RWPE1 (cell line): ENCODE measurements at places on chromosomes 7 and 10.

DNA sequence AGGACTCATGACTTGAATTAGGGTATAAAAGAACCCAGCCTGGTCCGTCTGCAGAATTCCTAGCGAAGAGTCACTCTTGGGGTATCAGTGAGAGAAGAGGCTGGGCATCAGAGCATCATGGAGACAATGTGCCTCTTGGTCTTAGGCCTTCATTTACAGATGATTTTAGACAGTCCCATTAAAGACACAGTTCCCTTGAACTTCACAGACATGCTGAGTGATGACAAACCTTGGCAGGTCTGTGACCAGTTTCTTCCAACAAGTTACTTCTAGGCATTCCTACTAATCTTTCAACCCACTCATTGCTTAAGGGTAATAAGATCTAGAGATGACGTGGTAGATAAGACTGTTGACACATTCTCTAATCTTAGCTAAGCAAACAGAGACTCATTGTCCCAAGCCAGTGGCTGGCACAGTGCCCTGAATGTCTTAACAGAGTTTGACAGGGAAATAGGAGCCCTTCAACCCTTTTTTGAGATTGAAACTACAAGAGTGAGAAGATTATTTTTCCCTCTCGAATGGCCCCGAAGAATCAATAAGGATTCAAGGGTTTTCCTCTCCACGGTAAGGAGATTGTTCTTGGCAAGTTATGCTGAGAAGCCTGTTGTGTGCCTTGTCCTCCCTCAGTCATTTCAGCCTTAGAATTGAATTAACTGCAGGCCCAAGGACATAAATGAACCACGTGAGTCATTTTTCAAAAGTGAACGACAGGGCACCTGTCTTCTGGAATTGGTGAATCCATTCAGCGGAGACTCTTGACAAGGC lies 281.1 kb downstream of the CCDC3 start:
- peak; percentile 78 for DNase-seq

DNA sequence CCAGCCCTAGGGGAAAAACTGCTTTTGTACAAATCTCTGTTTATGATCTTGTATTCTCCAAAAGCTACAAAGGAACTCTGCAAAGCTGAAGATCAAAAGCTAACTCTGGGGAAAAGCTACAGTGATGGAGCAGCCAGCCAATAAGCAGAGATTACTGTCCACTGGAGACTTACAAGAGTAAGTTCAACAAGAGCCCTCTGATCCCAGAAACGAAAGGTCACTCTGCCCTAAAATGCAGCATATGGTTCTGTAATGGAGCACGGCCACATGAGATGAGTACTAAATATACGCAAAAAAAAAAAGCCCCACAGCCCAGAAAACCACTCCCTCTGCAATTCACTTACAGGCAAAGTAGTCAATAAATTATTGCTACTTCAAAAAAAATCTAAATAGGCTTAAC lies 60.1 kb downstream of the ERCC6 start:
- no peak for DNase-seq

GRCh38 chr10:71597821-71598498 lies 121.6 kb downstream of the C10orf105 start:
- no peak for DNase-seq

DNA sequence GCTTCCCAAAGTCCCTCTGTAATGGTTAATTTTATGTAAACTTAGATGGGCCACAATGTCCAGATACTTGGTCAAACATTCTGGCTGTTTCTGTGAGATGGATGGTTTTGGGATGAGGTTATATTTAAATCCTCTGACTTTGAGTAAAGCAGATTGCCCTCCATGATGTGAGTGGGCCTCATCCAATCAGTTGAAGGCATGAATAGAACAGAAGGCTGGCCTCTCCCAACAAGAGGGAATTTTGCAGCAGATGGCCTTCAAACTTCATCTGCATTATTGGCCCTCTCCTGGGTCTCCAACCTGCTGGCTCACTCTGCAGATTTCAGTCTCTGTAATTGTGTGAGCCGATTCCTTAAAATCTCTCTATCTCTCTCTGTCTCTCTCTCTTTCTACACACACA lies 362.3 kb downstream of the GRID1 start:
- DNase-seq = no peak

GRCh38 chr10:125128397-125129075 lies 31.8 kb downstream of the CTBP2 start:
- DNase-seq = no peak

DNA sequence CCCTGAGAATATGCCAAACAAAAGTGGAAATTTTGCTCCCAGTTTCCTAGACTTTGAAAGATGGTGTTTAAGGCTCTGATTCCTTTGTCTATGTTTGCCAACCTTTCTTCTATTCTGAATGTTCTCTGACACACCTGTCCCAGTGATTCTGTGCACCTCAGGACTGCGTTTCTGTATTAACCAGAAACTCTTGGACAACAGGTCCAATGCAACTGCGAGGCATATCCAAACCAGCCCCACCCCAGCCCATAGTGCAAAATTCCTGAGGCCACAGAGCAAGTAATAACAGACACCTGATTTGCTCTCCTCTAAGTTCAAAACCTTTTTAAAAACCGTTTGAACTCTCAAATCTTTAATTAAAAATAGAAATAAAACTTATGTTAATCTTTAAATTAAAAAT lies 37.0 kb upstream of the MSRB2 start:
- no peak for DNase-seq

DNA sequence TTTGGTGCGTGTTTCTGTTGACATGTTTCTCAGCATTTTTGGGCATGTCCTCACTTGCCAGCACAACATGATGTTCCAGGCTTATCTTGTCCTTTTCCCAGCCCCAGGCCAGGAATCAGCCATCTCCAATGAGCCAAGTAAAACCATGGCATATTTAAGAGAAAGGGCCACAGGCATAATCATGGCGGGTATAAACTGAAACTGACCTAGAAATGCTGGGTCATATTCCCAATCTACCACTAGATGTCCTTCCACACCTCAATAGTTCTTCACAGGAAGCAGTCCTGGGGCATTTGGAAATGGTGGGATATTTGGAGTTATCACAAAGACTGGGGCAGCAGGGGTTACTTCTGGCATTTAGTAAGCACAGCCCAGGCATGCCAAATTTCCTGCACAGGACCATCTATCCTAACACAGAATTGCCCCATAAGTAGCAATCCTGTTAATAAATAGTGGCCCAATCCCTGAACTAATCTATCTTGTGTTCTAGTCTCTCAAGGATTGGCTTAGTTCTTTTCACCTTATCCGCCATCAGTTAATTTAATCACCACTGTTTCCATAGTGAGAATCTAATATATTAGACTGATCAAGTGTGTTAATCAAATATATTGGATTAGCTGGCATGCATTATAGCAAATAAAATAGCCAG lies 101.6 kb downstream of the NPSR1 start:
- DNase-seq = peak; percentile 47

- peak; percentile 77 for DNase-seq
Observed at GRCh38 chr7:81298951-81299666, 380.3 kb upstream of the SEMA3C start.

DNA sequence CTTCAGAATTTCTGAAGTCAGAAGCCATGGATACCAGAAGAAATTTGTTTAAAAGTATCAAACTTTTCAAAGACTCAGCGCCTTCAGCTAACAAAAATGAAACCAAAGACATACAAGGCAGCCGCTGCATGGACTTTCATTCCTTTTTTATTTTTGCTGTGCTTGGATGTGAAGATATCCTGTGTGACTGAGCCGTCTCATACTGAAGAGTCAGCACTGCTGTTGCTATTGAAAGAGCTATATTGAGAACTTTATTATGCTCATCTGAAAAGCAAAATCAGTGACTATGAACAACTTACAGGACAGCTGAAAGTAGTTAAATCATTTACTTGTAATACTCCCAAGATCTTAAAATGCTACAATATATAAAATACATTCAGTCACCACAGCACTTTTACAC lies 809.2 kb downstream of the NXPH1 start:
- DNase-seq = no peak

- DNase-seq = no peak
Observed at GRCh38 chr10:78551184-78552005, 517.4 kb upstream of the ZMIZ1 start.

GRCh38 chr10:96212911-96213310 lies 58.5 kb downstream of the BLNK start:
- no peak for DNase-seq

- DNase-seq = no peak
Observed at GRCh38 chr10:131077724-131078123, 233.8 kb downstream of the TCERG1L start.

DNA sequence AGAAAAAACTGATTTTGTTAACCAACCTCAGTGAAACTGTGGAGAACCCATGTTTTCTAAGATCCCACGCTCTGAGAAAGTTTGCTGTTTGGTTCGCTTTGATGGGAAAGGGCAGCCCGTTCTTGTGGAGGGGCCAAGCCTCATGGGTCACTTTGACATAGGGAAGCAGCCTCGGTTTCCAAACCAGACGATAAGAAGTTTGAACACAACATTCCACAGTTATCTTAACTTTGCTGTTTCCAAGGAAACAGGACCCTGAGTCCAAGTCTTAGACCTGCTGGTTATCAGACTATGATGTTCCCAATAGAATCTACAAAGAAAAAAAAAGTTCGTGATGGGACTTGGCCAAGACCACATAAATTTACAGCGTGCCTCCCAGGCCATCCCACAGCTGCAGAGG lies 182.3 kb downstream of the NRP1 start:
- no peak for DNase-seq

DNA sequence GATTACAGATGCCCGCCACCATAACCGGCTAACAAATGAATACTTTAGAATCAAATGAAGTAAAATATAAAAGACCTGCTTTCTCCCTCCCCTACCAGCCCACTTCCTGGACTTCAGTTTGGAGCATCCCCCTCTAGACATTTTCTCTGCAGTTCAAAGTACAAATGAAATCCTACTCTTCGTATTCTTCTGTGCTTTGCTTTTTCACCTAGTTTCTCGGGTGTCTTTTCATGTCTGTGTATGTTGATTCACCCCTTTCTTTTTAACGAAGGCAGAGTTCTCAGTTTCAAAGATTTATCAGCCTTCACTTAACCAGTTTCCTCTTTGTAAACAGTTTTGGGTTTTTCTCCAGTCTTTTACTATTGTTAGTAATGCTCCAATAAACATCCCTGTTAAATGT lies 145.9 kb upstream of the STK17A start:
- no peak for DNase-seq

GRCh38 chr10:35185260-35186034 lies 58.8 kb downstream of the CREM start:
- no peak for DNase-seq

GRCh38 chr10:37490266-37490665 lies 364.9 kb downstream of the ANKRD30A start:
- no peak for DNase-seq

DNA sequence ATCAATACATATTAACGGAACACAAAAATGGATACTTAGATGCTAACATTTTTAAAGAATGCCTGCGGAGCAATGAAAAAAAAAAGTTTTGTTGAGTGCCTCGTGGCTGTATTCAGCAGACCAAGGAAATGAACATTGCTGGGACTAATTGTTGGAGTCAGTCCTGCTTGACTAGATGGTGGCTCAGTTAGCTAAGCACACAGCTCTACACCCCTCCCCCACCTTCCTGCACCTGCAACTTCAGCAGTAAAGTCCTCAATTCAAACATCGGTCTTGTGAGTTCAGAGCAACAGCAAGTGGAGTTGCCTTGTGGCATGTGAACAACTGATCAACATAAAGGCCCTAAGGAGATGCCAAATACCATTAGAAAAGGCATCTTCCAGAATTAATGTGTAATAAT lies 326.0 kb upstream of the NPSR1 start:
- no peak for DNase-seq

- DNase-seq = no peak
Observed at GRCh38 chr10:29277296-29277695, 11.6 kb upstream of the LYZL1 start.

- DNase-seq = peak; percentile 26
Observed at GRCh38 chr7:106609416-106609815, 51.5 kb downstream of the CCDC71L start.

DNA sequence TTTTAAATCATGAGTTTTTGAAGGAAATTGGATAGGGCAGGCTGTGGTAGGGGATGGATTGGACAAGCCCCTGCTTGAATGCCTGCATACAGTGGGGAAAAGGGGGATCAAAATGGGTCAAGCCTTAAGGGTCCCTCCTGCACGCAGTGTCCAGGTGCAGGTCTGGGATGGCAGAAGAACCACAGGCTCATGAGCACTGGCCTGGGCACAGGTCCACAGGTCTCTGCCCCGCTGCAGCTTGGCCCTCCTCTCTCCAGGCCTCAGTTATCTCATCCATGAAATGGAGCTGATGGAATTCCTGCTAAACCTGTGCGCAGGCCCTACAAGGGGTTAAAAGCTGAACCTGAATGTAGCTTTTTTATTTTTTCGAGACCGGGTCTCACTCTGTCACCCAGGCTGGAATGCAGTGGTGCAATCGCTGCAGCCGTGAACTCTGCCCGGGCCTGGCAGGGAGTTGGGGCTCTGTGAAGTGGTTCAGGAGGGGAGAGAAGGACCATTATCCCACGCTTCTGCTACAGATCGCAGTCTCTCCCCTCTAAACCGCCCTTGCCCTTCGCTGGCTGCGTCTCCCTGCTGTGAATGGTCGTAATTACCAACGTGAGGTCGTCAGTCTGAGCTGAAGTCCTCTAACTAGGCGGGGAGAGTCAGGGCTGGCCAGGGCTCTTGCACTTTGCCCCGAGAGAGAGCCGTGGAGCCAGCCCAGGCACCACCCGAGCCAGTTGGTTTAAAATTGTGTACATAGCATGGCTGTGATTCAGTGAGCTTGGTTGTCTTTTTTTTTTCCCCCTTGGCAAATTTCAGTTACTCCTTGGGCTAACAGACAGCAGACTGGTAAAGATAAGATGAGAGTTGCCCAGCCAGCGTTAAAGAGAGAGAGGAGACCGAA lies 77.5 kb upstream of the GTF2I start:
- no peak for DNase-seq

GRCh38 chr10:35959252-35959651 lies 317.2 kb upstream of the FZD8 start:
- DNase-seq = no peak
